GM12892 (cell line): ENCODE measurements at places on chromosomes 6 and 20.

- DNase-seq, result no peak
These were observed 83.8 kb upstream of the ELOVL5 start for GRCh38 chr6:53432318-53433161.

DNA sequence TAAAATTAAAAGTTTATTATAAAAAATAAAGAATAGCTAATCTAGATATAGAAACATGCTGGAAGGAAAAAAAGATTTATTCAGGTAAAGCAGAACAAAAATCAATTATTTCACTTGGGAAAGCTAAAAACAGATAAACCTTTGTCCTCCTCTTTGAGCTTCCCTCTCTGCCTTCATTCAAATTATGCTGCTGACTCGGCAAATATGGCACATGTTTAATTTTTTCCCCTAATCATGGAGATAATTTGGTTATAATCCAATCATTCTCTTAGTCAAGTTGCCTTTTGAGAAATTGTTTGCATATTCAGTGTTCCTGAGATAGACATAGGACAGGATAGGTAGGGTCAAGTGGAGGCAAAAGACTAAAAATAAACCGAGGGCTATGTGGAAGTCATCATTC, 556.8 kb upstream of the PTCHD4 start:
- DNase-seq, result no peak

GRCh38 chr6:7731294-7731693, 5.4 kb downstream of the BMP6 start:
- no peak for DNase-seq

GRCh38 chr20:3995067-3995748, 20.1 kb downstream of the RNF24 start:
- no peak for DNase-seq

DNA sequence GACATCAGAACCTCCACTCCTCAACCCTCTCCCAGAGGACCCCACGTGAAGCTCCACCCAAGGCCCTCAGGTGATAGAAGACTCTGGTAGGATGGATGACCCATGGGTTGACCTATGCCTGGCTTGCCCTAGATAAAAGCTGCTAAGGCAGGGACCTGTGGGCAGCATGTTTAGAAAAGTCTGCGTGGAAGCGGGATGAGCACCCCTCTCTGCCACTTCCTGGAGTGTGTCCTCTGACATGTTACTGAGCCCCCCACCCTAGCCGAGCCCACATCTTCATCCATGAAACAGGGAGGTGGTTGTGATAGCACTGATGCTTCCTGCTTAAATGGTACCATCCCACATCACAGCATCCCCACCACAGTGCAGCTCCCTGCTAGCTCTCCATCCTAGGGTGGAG, 21.8 kb downstream of the MOCS1 start:
- DNase-seq, result no peak

- DNase-seq, result no peak
These were observed 21.8 kb downstream of the PFDN4 start for GRCh38 chr20:54229566-54230160.

DNA sequence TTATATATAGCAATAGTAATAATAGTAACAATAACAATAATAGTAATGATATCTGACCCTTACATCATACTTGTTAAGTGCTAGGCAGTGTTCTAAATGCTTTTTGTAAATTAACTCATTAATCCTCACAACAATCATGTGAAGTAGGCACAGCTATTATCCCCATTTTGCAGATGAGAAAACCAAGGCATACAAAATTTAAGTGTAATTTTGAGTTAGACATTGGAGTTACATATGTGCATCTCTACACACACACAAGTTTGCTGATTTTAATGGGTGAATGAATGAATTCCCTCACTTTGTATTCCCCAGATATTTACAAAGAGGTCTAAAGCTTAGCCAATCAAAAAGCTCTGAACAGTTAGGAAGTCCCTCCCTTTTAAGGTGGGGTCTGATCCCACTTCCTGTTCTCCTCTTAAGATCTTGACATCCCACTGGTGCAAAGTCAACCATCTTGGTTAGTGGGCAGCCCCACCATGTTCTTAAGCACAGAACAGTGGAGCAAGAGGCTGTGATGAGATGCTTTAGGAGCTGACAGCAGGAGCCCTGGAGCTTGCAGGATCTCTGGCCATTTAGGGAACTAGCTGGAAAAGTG, 85.3 kb upstream of the FOXP4 start:
- no peak for DNase-seq

GRCh38 chr20:17406051-17406590, 125.1 kb downstream of the BFSP1 start:
- DNase-seq, result no peak
